Activated T-cell treated with anti-CD3 and anti-CD28 coated beads, Interleukin-2, amount 50 U/mL, for 72 hours (primary cell): ENCODE measurements at places on chromosomes 13 and 19.

- no peak for DNase-seq
Measured at GRCh38 chr13:66344805-66345517, 885.2 kb downstream of the PCDH9 start.

DNA sequence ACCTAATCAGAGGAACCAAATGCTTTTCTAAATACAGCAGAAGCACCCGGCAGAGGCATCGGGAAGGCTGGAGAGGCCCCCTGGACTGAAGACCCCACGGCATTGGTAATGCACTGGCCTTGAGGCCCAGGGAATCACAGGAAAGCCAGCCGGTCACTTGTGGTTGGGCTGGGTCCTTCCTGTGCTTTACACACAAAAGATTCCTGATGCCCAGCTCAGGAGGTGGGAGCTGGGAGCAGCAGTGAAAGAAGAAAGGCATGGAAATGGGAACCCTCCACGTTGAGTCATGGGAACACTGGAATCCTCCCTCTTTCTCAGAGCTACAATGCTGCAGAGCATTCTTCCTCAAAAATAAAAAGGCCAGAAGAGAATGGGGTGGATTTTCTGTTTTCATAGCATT is 126.4 kb downstream of the TNFRSF19 start:
- no peak for DNase-seq

GRCh38 chr19:47058621-47059022 is 10.2 kb upstream of the TMEM160 start:
- no peak for DNase-seq

GRCh38 chr13:75442736-75443234 is 39.2 kb downstream of the TBC1D4 start:
- DNase-seq, result no peak

GRCh38 chr19:13269348-13269747 is 119.1 kb downstream of the IER2 start:
- no peak for DNase-seq

DNA sequence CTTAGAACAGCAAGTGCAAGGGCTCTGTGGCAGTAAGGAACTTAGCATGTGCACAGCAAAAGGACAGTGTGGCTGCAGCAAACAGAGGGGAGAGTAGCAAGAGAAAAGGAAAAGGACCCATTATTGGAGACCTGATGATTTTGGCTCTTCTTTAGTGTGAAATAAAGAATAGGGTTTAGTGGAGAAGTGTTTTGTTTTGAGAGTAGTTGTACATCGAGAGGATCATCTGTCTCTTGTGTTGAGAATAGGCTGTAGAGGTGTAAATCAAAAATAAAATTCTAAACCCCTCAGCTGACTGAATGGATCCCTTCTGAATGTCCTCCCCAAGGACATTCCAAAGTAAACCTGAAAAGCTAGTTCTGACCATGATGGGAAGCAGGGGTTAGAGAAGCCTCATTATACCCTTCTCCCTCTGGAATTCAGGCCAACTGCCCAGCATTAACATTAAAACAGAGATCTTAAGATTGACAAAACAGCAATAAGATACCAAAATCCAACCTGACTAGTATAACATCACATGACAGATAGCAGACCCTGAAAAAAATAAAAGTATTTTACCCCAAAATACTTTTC is 73.6 kb upstream of the OBI1 start:
- no peak for DNase-seq

DNA sequence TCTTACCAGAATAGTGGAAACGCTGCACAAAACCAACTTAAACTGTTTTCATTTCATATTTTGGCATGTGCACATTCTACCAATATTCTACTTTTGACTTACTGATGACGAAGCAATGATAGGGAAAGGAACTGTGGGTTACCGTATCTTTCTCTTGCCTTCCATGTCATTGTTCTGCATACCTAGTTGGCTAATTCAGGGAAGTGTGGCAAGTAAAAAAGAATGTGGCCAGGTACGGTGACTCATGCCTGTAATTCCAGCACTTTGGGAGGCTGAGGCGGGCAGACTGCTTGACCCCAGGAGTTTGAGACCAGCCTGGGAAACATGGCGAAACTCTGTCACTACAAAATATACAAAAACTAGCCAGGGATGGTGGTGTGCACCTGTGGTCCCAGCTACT is 108.2 kb downstream of the SIPA1L3 start:
- DNase-seq, result no peak

DNA sequence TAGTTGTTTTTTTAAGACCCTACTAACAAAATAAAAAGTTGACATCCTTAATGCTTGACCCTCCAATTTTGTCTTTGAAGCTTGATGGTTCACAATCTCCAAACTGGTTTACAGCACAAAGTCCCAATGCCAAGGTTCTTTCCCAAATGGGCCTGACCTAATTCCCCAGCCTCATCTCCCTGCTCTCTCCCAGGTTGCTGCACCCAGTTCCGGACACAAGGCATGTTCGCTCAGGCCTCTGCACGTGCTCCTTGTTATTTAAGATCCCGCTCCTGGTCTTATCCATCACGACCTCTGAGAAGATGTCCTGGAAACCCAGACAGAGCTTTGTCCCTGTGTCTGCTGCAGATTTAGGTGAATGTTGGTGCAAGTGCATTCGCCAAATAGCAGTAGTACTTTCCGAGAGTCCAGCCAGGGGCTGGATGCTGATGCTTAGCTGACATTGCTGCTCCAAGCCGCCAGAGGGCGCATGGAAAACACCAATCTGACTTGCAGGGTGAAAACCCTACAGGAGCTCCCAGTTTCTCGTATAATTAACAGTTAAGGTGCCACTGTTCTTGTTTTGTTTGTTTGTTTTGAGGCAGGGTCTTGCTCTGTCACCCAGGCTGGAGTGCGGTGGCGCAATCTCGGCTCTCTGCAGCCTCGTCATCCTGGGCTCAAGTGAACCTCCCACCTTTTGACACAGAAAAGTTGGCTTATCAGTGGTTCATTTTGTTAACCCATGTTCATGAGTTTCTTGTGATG is 18.5 kb downstream of the LYPD3 start:
- DNase-seq, result peak; percentile 77

- DNase-seq, result no peak
Measured at GRCh38 chr13:50715402-50716146, 127.9 kb downstream of the DLEU7 start.

DNA sequence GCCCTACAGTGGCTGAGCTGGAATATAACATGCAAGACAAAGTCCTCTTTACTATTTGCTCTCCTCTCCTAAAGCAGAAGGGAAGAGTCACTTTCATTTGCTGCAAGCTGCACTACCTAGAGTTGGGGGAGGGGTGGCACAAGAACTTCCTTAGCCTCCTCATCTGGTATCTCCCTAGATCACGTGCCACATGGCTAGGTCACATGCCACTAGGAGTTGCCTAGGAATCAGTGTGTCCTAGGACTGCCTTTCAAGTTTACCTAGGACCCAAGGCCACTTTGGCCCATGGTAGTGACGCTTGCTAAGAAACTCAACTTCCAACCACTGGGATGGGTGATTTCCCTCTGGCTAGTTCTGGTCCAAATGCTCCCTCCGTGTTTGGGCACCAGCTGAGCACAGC is 625.2 kb downstream of the DIAPH3 start:
- DNase-seq, result no peak

DNA sequence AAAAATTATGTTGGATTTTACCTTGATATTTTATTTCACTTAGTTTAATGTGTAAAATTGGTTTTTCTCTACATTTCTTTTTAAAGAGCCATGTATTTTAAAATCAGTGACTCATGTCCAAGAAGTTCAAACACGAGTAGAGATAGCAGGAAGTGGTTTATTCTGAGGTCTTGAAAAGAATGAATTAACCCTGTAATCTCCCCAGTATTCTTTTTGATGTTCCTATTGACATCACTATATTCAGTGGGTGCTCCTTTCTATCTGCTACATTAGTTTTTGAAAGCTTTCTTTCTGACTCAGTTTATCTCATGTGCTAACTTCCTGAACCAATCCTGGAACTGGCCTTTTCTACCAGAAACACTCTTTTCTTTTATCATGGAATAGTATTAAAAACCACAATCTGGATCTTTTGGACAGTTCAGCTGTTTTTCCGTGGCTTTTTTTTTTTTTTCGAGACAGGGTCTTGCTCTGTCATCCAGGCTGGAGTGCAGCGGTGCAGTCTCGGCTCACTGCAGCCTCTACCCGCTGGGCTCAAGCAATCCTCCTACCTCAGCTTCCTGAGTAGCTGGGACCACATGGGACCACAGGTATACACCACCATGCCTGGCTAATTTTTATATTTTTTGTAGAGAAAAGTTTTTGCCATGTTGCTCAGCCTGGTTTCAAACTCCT is 114.9 kb downstream of the PCCA start:
- DNase-seq, result peak; percentile 9

DNA sequence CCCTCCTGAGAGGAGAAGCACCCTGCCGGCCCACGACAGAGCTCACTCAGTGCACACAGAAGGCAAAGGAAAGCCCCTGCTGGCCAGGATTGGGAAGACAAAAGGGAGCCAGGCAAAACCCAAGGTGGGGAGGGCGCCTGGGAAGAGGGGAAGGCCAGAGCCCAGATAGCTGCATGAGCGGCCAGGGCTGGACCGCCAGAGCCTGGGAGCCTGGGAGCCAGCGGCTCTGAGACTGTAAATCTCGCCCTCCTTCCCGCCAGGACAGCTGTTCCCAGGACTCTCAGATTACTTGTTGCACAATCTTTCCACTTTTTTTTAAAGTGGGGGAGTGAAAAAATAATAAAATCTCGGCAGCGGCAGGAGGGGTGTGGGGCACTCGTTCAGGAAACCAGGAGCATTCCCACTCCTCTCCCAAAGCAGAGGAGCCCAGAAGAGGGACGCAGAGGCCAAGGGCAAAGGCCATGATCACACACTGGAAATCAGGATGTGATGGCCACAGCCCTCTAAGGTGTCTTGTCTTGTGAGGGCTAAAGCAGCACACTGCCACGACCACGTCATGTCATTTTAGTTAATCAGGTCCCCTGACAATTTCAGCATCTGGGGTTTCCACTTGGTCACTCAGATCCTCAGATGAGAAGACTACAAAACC is 19.6 kb upstream of the EPHX3 start:
- no peak for DNase-seq

GRCh38 chr13:108276060-108276459 is 6.5 kb downstream of the TNFSF13B start:
- no peak for DNase-seq

- DNase-seq, result no peak
Measured at GRCh38 chr13:112783135-112783977, 93.5 kb downstream of the ATP11A start.

DNA sequence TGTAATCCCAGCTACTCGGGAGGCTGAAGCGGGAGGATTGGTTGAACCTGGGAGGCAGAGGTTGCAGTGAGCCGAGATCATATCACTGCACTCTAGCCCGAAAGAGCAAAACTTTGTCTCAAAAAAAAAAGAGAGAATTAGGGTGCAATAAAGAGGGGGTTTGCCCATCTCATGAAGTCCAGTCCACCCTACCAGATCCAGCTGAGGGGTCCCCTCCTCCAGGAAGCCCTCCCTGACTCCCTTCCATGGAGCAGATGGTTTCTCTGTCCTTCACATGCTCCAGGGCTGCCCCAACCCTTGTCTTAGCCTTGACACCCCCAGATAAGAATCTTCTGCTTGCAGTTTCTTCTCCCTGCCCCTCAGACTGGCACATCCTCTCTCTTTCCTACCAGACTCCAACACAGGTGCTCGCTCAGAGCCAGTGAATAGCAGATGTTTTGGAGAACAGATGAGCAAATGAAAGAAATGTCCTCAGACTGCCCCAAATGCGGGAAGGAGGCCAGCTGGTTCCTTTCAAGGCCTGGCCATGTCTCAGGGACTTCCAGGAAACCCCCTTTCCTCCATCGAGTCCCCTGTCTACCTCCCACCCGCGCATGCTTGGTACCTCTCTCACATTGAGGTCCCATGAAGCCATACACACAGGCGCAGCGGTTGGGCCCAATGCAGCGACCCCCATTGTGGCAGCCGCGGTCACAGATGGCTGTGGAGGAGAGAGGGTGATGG is 5.0 kb downstream of the FBN3 start:
- DNase-seq, result no peak

GRCh38 chr13:69737129-69737935 is 370.3 kb upstream of the ATXN8OS start:
- DNase-seq, result no peak

GRCh38 chr13:92823059-92823458 is 403.5 kb upstream of the GPC6 start:
- no peak for DNase-seq

GRCh38 chr19:21210037-21210621 is 68.3 kb downstream of the ZNF431 start:
- no peak for DNase-seq

- no peak for DNase-seq
Measured at GRCh38 chr13:93951108-93951507, 528.4 kb downstream of the DCT start.

DNA sequence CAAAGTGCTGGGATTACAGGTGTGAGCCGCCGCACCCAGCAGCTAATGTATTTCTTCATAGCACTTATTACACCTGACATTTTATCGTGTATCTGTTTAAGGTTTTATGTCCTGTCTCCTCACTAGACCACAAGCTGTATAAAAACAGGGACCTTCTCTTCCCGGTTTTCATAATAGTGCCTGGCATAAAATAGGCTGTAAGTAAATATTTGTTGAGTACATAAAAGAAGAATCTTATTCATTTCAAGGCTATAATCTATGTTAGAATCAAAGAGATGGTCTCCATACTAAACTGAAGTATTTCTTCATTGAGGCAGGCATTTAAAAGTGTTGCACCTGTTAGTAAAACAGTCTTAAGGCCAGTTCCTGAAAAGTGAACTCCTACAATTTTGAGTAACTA is 194.0 kb downstream of the SHISA2 start:
- no peak for DNase-seq

GRCh38 chr19:4086411-4086867 is 19.7 kb upstream of the ZBTB7A start:
- DNase-seq, result no peak

DNA sequence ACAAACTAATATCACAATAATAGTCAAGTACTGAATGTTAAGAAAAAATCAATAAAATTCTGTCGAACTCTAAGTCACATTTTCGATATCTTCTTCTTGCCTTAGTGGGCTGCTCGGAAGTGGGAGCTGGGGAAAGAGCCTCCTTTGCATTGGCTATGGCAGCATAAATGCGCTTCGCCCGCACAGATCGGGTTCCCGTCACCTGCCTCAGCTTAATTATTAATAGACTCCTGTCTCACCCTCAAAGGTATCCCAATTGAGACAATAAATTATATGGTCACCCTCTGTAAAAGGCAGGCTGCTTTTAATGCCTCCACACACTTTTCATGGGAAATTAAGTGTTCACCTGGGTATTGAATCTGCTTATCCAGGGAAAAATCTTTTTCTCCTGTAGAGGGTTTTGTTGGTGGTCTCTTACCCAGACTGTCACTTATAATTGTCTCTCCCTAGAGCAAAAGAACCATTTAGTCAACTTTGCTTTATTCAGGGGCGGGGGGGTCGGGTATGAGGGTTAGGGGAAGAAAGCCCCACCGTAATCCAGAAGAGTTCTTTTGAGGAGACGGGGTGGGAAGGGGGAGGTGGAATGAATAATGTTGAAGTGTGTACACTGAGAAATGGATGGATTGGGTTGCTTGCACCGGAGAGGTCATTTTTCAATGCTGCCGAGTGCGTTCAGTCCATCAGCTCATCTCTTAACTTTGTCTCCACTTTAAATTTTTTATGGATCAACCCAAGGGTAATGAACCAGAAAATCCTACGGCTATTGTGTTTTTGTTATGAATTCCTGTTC is 682.6 kb upstream of the SGCG start:
- no peak for DNase-seq
